ENCODE measurements at places on chromosomes 3 and 15.

- DNase-seq, result no peak
Measured at GRCh38 chr3:23840521-23840920, 34.8 kb downstream of the UBE2E1 start.

DNA sequence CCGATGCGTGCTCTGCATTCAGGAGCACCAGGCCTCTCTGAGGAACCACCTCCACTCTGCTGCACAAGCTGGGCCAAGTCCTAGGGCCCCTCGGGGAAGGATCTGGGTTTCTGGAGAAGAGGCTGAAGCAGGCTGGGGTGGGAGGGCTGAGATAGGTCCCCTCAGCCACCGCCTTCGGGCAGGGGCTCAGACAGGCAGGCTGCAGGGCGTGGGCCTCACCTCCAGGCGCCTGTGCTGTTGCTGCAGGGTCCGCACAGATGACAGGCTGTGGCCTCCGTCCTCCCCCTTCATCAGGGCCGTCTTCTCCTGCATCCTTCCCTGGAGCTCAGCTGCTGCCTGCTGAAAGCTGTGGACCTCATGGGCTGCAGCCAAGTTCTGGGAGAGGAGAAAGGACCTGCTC, 15.2 kb downstream of the PLA2G4B start:
- no peak for DNase-seq

GRCh38 chr3:89682556-89682955, 575.1 kb downstream of the EPHA3 start:
- DNase-seq, result no peak

DNA sequence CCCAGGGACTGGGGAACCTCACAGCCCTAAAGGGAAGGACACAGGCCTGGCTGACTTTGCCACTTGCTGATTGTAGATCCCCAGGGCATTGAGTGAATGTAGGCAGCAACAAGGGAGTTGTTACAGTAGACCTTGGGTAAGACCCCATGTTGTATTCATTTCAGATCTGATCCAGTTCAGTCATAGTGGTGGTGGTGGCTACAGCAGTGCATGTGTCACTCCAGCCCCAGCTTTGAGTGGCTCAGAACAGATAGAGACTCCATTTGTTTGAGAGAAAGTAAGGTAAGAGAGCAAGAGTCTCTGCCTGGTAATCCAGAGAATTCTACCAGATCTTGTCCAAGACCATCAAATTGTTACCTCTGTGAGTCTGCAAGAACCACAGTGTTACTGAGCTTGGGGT, 278.7 kb upstream of the SATB1 start:
- DNase-seq, result no peak

DNA sequence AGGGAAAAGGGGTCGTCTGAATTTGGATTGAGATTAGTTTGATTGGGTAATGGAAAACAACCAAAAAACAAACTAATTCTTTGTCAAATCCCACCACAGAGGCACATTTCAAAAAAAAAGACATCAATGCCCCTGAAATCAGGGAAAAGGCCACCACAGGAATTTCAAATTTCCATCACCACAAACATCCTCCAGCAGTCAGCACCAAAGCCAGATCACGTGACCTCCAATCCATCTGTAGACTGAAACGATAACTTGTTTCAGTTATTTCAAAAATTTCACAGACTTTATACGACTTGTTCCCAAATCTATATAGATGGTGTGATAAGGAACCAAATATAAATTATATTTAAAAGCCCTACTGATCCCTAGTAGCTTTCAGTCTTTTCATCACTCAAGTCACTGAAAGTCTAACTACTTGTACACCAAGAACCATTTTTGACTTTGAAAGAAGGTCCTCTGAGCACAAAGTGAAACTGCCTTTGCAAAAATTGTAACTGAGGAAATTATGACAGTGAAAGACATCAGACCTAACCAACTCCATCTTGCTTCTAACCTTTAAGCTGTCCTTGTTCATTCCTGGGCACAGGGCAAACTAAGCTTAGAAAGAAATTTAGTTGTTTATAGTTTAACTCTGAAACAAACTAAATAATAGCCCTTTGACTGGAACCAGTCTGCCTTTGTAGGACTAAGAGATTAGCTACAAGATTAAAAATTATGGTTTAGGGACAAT, 48.1 kb upstream of the PLCL2 start:
- DNase-seq, result no peak

DNA sequence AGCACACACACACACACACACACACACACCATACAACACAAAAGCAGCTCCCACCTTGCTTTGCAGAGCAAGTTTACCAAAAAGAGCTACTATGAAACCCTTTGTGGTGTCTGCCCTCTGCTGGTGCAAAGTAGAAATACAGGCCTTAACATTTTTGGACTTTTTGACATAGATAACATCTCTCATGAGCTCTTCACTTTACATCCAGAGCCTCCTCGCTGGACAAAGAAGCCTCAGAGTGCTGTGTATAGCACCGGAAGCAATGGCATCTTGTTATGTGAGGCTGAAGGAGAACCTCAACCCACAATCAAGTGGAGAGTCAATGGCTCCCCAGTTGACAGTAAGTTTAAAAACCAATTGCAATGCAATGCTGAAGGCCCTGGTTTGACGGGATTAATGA, 157.9 kb downstream of the CHL1 start:
- DNase-seq, result peak; percentile 29

- no peak for DNase-seq
Measured at GRCh38 chr3:111846717-111847116, 12.3 kb upstream of the PHLDB2 start.

GRCh38 chr3:14297784-14298236, 104.6 kb upstream of the SLC6A6 start:
- no peak for DNase-seq

DNA sequence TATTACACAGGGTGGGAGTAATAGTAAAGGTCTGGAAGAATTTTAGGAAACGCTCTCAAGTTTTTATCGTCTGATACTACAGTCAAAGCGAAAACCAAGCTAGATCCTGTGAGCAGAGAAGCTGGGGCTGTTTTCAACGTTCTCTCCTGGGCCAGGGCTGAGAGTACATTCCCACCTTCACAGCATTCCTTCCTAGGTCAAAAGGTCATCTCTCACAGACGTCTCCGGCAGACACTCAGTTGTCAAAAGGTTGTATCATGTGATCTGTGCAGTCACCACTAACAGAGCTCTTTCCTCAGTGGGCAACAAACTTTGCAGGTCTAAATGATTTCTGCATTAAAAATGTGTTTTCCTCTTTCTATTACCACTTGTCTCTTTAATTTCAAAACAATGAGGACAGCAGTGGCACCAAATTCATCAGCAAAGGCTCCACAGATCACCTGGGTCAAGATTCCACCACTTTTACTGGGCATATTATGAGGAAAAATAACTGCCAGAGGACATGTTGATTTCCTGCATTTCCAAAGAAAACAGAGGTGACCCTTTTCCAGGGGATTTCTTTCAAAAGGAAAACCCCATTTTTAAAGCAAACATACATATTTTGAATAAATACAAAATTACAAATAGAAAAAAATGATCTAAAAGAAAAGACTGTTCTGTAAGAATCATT, 41.9 kb downstream of the MEIS2 start:
- no peak for DNase-seq

GRCh38 chr3:9397906-9398699, 688 bp downstream of the SETD5 start:
- peak; percentile 38 for DNase-seq

- no peak for DNase-seq
Measured at GRCh38 chr15:72866182-72866581, 82.6 kb upstream of the ADPGK start.

- DNase-seq, result no peak
Measured at GRCh38 chr3:50466177-50466576, 37.3 kb downstream of the CACNA2D2 start.

DNA sequence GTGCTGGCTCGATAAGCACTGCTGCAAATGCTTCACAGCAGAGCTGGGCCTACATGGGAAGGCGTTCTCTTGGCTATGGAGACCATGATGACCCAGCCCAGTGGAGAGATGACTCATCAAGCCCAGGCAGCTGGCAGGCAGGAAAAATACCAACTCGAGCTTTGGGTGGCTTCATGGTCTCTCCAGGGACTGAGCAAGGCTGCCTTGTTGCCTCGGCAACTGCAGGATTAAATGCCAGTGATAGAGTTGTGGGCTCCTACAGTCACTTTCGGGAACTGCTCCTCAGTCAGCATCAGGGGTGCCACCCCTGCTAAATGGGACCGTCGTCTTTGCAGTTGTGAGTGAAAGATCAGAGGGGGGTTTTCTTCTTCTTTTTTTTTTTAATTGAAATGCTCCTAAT, 54.6 kb upstream of the MYZAP start:
- no peak for DNase-seq

- DNase-seq, result no peak
Measured at GRCh38 chr15:87826119-87826747, 430.3 kb downstream of the NTRK3 start.

- DNase-seq, result no peak
Measured at GRCh38 chr3:16334909-16335308, 69.9 kb downstream of the OXNAD1 start.

DNA sequence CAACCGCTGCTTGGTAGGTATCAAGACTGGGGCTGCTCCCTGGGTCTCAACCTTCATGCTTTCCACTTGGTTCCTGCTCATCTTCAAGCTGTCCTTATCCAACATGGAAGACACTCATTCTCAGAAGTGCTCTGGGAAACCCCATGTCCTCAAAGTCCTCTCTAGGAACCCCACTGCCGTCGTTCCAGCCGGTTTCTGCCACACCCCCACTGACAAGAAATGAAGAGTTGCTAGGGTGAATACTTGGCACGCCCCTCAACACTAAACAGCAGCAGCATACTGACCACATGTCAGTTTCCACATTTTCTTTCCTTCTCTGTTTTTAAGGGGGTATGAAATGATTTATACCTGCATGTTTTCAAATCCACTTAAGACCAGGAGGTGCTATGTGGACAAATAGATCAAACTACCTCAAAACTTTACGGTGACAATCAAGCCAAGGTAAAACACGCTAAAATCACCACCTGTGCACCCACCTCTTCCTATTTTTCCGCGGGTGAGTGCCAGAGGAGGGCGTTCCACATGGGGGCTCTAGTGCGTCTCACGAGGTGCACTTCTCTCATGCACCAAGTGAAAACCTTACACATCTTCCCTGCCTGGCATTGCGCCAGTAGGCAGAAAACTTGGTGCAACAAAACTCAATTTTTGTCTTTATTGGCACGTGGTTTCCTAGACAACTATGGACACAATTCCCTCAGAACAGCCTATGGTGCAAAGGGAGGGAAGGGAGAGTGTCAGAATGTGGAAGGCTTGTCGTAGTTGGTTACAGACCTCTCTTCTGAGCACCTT, 125.1 kb downstream of the TJP1 start:
- DNase-seq, result no peak

GRCh38 chr3:58164199-58164879, 46.4 kb downstream of the DNASE1L3 start:
- DNase-seq, result no peak

DNA sequence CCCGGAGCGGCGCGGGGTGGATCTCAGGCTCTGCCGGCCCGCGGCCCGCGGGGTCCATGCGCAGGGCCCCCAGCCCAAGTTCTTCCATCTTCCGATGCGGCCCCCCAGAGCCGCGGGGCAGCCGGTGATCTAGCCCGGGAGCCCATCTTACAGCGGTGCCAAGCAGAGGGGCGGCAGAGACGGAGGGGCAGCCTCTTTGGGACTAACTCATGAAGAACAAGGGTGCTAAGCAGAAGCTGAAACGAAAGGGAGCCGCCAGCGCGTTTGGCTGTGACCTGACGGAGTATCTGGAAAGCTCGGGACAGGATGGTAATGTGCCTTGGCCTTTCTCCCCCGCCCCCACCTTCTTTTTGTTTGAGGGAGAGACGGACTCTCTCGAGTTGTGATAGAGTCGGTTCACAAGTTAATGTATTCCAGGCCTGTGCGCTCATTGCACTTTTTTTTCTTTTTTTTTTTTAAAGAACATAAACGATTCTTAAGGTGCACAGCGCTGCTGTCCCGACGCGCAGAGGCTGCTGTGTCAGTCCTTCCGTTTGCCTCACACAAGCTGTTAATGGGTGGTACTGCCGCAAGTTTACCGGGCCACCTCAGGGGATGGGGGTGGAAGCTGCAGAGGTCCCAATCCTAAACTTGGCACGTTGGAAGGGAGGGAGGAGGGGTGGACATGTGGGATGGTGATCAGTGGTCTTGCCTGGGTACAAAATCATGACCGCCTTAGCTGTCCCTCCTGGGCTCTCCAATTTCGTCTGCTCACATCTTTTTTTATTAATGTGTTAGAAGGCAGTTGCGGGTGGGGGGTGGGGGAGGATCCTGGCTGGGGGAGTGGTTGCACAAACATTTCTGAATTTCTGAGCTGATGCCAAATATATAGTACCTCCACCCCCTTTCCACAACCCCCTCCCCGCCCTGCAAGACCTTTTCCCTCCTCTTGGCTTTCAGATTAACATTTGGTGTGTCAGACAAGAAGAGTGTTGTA, 801 bp downstream of the ARHGAP31 start:
- DNase-seq, result peak; percentile 49

DNA sequence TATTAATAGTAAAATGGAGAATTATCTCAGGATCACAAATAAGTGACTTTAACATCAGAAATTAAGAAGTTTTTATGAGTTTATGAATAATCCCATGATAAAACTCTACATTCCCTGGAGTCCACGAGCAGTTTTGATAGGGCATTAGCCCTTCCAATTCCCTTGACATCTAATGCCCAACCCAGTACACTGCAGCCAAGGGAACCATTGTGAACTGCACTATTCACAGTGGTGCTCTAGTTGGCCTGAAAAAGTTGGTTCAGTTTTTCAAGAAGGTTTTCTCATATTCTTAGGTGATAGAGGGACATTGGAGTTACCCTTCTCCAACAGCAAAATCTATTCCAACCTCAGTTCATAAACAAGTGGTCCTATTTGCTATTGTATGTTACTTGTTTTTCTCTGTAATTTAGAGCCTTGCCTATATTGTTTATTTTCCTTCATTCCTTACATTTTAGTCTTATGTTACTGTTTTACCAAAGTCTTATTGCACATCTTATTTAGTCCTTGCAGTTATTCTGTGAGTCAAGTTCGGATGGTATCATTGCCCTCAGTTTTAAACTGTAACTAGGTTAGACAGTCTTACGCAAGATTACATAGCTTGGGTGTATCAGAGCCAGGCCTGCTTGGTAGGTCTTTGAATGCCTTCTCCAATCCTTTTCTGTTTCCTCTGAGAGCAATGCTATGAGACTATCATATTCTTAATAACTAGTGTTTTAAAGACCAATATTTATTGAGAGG, 57.9 kb upstream of the SAMMSON start:
- DNase-seq, result no peak

DNA sequence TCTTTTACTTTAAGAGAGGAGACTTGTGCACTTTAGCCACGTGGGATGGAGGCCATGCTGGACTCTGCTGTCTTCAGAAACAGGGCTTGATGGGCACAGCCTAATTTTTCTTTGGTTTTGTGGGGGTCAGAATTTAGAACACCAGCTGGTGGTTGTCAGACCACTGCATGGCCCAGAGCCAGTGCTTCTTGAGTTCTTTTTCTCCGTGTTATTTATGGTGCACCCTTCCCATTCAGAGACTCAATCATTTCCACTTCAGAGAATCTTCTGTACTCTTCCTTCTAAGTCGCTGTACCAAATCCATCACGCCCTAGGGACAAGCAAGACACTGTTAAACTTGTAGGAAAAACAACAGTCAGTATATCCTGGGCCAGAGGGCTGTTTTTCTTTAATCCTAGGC, 20.1 kb downstream of the PRR23A start:
- DNase-seq, result no peak
